Caudate nucleus (tissue), 63 donors: ENCODE measurements at places on chromosomes 5 and 9.

- DNase-seq, result no peak
Measured at GRCh38 chr5:172303572-172304335, 20.2 kb upstream of the UBTD2 start.

DNA sequence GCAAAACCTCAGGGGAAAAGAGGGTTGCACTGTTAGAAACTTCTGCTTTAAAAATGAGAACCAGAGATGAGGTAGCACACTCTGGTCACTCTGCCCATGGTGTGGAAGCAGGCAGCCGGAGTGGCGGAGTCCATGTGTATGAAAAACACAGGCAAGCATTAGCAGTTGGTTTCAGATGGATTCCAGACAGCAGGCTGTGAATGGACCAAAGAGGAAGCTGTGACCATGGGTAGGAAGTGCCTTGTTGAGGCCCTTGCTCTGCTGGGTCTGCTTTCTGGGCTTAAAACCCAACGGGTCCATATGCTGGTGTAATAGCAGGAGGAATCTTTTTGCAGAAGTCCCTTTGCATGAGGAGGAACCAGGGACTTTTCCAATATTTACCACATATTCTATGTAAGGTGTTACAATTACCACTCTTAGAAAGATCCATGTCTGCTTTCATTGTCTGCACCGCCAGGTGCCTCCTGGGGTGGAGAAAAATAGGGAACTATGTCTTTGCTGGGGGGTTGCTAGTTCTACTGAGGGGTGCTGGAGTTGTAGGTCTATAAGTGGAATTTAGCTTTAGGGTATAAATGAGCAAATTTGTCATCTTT is 77.0 kb downstream of the ANKRD55 start:
- DNase-seq, result peak; percentile 13

DNA sequence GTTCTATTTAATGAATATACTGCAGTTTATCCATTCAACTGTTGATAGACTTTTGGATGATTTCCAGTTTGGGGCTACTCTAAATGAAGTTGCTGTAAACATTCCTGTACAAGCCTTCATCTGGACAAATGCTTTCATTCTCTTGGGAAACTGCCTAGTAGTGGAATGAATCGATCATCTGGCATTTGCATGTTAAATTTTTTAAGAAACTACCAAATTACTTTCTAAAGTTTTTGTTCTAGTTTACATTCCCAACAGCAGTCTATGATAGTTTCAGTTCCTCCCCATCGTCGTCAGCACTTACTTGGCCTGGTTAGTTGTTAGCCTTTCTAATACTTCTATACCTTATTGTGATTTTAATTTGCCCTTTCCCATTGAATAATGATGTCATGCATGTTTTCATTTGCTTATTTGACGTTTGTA is 306.3 kb downstream of the FER start:
- no peak for DNase-seq

- no peak for DNase-seq
Measured at GRCh38 chr5:31470608-31471007, 61.3 kb downstream of the DROSHA start.

GRCh38 chr5:126983874-126984266 is 46.5 kb downstream of the MARCHF3 start:
- DNase-seq, result no peak

- no peak for DNase-seq
Measured at GRCh38 chr5:129507527-129507926, 47.4 kb downstream of the ADAMTS19 start.

- DNase-seq, result no peak
Measured at GRCh38 chr9:20032413-20033006, 243.7 kb upstream of the SLC24A2 start.

DNA sequence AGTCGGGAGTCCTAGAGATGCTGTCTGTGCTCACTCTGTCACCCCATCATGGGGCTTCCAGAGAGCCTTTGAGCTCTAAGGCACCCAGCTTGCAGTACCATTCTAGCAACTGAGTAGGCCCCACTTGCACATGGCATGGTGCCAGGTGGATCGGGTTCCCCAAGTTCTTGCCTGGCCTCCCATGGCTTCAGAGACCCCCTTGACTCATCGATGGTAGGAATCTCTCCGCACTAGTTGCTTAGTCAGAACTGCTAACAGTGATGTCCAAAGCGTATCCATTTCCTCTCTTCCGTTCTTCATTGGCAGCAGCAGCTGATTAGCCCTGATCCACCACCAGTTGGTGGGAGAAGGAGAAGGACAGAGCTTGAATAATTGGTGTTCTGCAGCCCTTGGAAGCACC is 70.3 kb upstream of the RARS1 start:
- no peak for DNase-seq

GRCh38 chr5:1875843-1876659 is 6.7 kb downstream of the IRX4 start:
- DNase-seq, result no peak

DNA sequence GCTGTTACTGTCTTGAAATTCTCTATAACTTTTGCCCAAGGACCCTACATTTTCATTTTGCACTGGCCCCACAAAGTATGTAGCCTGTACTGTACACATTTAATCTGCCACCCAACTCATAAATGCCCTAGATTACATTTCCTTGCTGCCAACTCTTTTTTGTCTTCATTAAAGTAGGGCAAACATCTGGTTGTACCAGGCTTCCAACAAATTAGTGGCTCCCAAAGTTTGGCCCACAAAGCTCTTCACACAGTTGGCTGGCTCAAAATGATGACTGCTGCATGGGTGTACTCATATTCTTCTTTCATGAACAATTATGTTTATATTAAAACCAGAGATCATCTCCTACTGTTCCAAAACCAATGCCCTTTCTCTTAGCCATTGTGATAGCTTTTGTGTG is 45.3 kb downstream of the GNA14 start:
- DNase-seq, result no peak

DNA sequence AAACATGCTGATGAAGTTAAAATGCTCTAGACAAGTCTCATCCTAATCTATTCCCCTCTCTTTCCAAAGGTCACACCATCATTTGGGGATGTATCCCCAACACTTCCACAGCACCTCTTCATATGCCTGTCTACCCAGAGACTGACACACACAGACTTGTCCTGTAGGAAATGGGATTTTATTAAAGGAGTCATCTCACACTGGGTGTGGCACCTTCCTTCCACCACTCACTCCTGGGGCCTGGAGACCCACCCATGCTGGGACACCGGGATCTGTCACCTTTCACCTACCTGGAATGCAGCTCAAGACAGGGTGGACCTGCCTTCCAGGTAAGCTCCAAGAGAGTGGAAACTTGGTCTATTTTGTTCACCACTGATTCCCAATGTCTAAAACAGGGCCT is 99.4 kb upstream of the HAND1 start:
- DNase-seq, result no peak

DNA sequence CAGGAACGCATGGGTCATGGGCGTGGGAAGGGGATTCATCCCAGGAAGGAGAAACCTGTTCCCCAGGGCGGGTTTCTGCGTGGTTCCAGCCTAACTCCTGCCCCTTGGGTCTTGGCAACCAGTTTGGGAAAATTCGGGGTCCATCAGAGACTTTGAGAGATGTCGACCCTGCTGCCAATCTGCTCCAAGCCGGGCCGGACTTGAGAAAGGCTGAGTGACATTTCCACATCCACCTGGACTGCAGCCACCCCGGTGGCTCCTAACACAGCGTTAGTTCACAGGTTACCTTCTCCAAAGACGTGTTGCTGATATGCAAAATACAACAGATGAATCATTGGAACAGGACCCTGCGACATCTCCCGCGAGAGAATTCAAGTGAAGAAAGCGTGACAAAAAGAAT is 627.2 kb downstream of the IRX1 start:
- DNase-seq, result no peak

GRCh38 chr9:97059626-97060025 is 20.7 kb upstream of the CTSV start:
- DNase-seq, result no peak

- no peak for DNase-seq
Measured at GRCh38 chr5:124512952-124513632, 233.3 kb downstream of the ZNF608 start.

- DNase-seq, result no peak
Measured at GRCh38 chr5:55407984-55408383, 100.2 kb downstream of the MTREX start.

GRCh38 chr5:135553688-135554462 is 18.1 kb upstream of the NEUROG1 start:
- DNase-seq, result no peak

GRCh38 chr5:59807806-59808205 is 85.7 kb downstream of the PDE4D start:
- no peak for DNase-seq

DNA sequence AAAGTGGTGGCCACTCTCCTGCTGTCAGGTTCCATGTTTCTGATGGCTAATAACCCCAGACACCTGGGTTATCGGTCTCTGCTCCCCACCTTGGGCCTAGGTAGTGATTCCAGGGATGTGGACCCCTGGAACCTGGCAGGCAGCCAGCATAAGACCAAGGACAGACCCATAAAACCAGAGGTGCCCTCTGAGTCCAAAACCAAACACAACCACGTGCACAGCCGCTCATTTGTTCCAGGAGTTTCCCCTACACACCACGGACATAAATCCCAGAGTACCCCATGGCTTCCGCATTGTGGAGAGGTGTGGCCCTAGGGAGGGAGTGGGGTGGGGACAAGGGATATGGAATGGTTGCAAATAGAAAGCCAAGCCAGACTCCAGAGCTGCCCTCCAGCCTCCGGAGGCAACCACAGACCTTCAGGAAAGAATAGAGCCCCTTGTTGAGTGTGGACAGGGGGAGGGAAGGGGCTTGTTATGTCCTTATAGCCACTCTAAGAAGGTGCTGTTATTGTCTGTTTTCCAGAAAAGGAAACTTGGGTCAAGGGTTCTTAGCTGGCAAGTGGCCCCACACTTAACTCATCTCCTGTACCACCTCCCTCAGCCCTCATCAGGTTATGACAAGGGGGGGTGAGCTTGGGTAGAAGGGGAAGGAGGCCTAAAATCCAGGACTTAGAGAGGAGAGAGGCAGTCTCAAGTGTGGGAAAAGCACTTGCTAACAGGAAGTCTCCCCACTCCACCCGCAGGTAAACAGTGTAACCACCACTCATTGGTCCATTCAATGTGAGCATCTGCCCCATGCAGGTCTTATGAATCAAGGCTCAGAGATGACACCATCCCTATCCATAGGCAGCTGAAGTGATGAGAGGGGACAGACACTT is 23.6 kb upstream of the CYSTM1 start:
- DNase-seq, result no peak

DNA sequence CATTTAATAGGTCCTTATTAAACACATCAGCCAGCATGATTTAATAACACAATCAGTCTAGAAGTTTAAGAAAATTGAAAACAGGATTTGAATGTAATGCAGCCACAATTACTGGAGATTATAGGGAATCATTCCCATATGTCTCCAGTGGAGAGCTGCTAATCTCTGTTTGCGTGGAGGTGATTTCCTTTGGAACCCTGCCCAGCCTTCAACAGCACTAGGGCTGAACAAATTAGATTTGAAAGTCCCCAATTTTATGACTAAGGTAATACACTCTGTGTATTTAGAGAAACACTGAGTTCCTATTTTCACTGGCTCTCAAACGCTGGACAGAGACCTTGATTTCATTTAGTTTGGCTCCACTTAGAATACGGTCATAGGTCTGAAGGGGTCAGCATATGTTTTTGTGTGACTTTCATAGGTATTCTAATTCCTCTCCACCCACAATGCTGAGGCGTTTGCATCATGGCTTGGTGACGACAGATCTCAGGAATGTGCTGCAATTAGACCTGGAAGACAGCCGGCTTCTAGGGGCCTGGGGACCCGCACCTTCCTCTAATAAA is 508.3 kb downstream of the EBF1 start:
- no peak for DNase-seq

GRCh38 chr9:25703701-25704357 is 25.6 kb upstream of the TUSC1 start:
- DNase-seq, result no peak

DNA sequence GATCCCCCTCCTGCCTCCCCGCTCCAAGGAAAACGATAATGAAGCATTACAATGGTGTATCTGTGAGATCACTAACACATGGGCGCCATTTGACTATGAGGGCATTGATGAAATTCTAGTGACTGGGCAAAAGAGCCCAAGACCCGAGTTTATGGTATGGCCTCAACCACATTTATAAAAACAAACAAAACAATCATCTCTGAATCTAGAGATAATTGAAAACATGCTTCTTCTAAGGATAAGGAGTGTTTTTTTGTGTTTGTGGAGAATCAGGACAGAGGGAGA is 100.9 kb upstream of the SEMA6A start:
- DNase-seq, result no peak

DNA sequence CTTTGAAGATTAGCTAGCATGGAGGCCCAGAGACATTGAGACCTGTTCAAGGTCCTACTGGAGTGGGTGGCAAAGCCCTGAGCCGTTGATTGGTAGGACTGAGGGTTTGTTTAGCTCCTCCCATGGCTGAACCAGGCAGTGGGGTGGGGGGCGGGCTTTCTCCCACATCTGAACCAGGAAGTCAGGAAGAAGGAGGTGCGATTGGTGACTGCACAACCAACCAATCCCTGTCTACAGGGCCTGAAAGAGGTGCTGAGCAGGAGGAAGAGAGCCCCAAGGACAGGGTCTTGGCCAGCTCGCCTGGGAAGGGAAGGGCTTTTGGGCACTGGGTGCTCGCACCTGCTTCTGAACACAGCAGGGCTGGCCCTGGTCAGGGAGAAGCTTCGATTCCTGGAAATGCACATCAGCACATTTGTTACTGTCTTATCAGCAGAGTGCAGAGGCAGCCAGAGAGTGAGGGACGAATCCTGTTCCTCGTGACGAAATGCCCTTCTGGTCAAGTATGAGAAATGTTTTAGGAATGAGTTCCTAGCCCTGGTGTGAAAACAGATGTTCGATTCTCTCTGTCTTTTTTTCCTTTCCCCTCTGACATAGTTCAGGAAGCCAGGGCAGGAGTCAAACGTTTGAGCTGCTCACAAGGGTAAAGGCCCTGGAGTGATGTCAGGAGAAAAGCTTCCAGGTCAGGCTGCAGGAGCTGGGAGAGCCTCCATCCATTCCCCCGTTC is 294.8 kb upstream of the KLF4 start:
- no peak for DNase-seq

DNA sequence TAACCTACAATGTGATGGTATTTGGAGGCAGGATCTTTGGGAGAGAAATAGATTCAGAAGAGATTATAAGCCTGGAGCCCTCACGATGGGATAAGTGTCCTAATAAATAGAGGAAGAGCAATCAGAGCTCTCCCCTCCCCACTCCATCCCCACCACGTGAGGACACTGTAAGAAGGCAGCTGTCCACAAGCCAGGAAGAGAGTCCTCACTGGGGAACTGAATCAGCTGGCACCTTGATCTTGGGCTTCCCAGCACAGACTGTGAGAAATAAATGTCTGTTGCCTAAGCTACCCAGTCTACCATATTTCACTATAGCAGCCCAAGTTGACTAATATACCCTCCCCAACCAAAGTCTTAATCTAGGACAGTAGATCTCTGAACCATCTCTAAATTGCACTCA is 118.1 kb downstream of the SUSD1 start:
- no peak for DNase-seq
